HEK293T (cell line): ENCODE measurements at places on chromosomes 13 and 19.

- peak; percentile 40 for DNase-seq
These were observed 661 bp downstream of the FREM2 start for GRCh38 chr13:38687246-38688229.

DNA sequence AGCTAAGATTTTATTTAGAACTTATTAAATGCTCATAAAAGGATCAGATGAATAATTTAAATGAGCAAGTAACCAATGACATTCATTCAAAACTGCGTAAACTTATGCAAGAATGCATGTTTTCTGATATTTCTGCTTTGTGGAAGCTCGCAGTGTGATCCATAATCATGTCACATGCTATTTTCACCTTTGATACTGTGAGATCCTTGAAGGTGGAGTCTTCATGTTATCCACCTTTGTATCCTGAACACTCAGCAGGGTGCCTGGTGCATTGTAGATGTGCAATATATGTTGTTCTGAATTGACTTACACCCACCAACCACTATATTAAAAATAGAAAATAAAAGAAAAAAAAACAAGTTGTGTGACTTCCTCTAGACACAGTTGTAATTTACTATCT, 333.5 kb downstream of the DCT start:
- no peak for DNase-seq

GRCh38 chr13:60494296-60494695, 97.3 kb downstream of the TDRD3 start:
- DNase-seq = no peak

- DNase-seq = no peak
These were observed 24.0 kb upstream of the ZNF492 start for GRCh38 chr19:22610121-22610520.

DNA sequence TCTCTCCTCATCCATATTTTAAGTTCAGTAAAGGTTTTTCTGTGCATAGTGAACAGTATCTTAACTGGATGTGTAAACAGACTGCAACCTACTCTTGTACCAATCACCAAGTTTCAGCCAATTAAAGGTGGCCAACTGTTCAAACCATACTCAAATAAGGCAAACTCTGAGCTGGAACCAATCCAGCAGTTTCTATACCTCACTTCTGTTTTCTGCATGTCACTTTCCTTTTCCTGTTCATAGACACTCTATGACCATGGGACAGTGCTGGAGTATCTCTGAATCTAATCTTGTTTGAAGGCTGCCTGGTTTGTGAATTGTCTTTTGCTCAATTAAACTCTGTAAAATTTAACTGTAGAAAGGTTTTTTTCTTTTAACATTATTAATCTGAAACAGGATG, 470.3 kb upstream of the SLITRK6 start:
- DNase-seq = no peak

DNA sequence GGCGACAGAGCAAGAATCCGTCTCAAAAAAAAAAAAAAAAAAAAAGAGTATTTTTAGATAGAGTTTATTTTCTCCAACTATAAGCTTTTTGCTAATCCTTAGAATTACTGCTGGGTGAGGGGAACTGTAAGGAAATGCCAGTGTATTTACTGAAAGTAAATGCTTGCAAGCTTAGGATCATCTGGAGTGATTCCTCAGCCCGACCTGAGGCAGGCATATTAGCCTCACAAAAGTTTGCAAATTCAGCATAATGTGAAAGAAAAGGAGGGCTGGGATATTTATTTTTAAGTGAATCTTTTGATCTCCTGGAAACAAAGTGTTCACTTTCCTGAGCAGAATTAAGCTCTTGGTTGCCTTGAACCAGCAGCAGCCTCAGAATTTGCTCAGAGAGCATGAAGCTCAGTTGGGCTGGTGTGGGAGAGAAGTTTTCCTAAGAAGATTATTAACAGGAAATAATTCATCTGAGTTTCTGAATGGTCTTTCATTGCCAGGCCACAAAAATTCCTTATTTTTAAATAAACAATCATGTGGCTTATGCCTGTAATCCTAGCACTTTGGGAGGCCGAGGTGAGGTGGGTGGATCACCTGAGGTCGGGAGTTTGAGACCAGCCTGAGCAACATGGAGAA, 24.7 kb upstream of the SPATA13 start:
- DNase-seq = no peak

DNA sequence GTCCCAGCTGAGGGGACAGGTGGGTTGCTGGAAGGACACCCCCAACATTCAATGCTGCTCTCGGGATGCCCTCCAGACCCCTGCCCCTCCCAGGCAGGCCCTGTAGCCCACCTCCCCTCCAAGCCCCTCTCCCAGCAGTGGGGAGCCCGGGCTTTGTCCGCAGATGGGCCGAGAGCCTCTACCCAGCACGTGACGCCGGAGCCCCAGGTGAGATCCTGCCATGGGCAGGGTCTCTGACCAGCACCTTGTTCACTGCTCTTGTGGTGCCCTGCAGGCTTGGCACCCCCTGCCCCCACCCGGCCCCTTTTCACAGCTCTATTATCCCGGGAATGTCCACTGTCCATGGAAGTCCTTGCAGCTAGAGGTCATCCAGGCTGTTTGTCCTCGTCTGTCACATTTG, 76.5 kb downstream of the C1QTNF9 start:
- DNase-seq = no peak

DNA sequence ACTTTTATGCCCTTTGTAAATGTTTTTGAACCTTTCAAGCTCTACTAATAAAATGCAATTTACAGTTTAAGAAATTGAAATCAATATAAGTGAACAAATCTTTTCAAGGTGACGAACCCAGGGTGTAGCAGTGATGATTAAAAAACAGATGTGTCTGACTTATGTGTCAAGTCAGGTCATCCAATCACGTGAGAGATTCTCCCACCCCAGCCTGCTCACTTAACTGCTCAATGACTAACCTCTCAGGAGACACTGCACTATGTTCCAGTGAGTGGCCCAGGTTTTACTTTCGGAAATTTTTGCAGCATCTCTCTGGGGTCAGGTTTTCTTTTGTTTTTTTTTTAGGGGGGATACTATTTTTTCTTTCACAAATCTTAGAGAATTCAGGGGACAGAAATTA, 60.7 kb downstream of the ZNF429 start:
- no peak for DNase-seq

GRCh38 chr13:40061466-40062450, 406.3 kb downstream of the COG6 start:
- no peak for DNase-seq

- DNase-seq = peak; percentile 64
These were observed 550 bp upstream of the DLL3 start for GRCh38 chr19:39497996-39498797.

DNA sequence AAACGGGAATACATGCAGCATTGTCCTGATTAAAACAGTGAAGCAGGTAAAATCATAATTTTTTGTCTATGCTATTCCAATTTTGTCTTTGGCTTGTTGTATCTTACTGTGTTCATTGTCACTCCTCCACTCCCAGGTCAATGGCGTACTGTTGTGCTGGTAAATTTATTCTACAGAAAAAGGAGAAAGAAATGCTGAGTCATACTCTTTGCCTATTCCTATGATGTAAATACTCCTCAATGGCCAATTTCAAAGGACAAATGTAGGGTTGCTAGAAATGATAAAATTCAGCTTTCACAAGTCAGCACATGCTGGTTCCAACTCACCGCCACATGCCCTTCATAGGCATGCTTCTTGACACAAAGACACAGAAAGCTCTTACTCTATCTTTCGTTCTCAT, 694.4 kb upstream of the PCDH20 start:
- peak; percentile 11 for DNase-seq

GRCh38 chr13:73082471-73082870, 23.7 kb downstream of the KLF5 start:
- DNase-seq = no peak

DNA sequence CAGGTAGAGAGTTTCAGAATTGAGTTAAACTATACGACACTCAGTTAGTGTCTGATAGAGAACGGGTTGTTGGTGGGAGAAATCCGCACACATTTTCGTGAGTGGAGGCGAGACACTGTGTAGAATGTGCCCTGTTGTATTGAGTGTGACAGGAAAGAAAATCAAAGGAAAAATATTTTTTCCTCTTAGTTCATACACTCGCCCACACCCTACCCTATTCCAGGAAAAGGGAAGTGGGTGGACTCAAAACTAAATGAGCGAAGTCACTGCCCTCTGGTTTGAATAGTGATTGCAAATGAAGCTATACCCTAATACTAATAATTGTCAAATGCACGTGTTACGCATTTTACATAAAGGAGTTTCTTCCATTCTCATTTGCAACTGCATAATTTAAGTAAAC, 2.0 kb downstream of the ZNF347 start:
- DNase-seq = no peak

- DNase-seq = no peak
These were observed 382.8 kb upstream of the ZNF507 start for GRCh38 chr19:31962561-31962996.

DNA sequence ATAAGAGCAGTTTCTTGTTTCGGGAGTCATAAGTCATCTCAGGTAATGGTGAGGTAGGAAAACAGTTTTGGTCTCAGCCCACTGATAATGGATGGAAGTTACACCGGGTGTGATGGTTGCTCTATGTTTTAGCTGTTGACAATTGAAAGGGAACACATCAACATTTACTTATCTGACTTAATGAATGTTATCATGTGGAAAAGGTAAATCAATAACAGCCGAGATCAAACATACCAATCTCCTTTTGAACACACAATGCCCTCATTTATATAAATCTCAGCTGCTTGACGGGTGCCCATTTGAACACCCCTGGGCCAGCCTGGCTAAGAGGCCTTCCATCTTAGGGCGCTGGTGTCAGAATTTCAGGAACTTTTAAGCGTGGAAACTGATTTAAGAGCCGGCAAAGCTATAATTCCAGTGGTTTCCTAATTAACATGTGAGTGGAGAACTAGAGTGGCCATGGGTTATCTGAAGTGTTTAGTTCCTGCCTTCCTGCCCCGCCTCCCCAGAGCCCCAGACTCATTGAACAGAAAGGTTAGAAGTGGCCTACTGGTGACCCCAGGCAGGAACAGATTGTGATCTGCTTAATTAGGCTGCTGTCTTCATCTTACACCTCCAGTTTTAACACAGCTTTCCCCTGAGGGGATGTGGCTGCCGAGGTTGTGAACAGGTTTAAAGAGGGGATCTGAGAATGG, 572.7 kb downstream of the FGF9 start:
- no peak for DNase-seq

DNA sequence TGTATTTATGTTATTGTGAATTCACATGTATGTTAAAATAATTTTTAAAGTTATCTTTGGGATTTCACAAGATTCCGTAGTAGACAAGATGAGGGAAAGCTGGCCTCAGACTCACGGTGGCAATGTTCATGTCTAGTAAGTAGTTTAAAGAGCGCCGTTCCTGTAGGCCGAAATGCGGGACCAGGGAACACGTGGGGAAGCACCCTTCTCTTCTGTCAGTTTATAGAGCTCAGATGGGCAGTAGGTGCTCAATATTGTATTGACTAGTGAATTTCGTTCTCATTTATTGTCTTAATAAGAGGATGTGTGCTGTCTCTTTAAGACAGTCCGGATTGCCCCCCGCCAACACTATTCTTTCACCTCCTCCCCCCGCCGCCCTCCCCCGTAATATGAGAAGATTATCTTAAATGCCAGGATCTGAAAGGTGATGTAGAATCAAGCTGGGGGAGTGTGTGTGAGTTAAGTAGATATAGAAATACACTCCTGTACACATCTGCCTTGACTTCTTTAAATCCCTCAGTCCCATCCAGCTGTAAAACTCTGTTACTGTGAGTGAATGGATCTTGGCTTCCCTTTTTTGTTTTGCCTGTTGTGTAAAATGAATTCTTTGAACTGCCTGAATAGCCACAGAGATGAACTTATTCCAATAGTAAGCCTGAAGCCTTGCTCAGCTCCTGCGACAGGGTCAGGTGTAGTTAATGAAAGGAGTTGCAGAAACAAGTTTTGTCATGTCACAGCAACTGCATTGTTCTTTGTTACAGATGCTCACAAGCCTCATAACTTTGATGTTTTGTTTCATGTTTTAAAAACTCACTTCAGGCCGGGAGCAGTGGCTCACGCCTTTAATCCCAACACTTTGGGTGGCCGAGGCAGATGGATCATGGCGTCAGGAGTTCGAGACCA, 1.3 kb downstream of the LAMP1 start:
- DNase-seq = no peak

DNA sequence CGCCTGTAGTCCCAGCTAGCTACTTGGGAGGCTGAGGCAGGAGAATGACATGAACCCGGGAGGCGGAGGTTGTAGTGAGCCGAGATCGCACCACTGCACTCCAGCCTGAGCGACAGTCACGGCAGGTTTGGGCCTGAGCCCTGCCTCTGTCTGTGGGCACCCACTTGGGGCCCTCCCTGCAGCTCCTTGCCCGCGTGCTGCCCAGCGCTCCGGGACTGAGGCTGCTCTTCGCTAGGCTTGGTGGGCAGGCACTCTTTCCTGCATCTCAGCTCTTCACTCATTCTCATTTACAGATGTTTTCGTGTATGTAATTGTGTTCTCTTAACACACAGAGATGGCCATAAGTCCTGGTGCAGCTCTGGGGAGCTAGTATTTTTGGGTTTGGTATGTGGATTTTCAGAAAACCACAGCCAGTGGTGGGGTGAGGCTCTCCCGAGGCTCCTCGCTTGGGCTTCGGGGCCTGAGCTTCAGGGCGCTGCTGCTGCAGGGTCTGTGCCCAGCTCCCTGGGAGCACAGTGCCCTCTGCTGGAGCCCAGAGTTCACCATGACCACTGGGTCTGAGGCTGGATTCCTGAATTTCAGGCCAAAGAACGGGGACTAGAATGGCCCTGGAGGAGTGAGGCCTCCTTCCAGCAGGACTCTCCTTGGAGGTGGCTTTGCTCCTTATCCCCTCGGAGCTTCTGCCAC, 15.2 kb downstream of the UPF1 start:
- DNase-seq = peak; percentile 78

- peak; percentile 46 for DNase-seq
These were observed 36.8 kb downstream of the ACTN4 start for GRCh38 chr19:38684078-38684861.

GRCh38 chr13:31199527-31199848, 287 bp upstream of the B3GLCT start:
- DNase-seq = no peak

DNA sequence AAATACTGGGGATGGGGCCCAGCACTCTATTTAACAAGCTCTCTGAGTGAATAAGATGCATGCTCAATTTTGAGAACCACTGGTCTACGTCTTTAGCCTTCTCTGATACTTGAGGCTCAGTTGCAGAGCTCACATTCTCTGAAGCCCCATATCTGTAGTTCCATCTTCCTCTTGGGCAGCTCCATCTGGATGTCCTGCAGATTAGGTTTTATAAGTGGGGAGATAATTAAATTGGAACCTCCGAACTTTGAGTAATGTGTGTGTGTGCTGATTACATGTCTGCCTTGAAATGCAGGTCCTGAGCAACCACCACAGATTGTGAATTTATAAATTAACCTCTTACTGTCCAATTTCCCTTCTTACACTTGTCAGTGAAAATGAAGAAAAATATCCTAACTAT, 7.2 kb upstream of the RASL11A start:
- no peak for DNase-seq

GRCh38 chr13:45623516-45624090, 8.1 kb upstream of the ERICH6B start:
- peak; percentile 53 for DNase-seq

DNA sequence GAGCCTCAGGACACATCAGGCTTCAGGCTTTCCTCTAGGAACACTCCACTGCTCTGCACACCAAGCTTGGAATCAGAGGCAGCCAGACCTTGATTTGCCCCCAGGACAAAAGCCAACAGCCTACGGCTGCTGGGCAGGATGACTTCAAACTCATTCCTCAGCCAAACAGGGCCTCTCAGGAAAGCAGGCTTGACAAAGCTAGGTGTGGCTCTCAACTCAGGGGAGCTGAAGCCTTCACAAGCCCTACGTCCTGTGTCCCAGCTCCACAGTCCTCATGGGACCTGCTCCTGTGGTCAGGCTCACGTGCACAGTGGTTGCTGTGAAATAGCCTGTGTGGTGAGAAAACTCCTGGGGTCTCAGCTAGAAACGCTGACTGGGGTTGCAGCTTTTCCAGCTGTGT, 398.9 kb upstream of the ZNF507 start:
- no peak for DNase-seq

GRCh38 chr13:109836629-109837607, 50.5 kb upstream of the IRS2 start:
- no peak for DNase-seq
